Body of pancreas (tissue), 4 donors: ENCODE measurements at places on chromosomes 5 and 9.
A peak's percentile ranks its signal among the peaks of the same experiment; 100 is the strongest.

DNA sequence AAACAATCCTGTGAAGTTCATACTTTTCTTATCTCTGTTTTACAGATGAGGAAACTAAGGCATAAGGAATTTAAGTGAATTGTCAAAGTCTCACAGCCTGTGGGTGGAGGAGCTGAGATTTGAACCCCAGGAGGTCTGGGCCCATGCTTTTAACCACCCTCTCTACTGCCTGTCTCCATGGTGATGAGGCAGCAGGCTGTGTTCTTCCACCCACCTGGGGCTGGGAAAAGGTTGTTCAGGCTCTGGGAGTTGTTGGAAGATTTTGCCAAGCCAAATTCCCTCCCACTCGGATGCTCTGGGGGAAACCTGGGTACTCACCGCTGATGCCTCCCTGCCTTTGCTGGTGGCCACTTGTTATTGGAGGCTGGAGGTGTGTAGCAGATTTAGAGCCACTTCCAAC is 18.3 kb upstream of the SYNPO start:
- peaks cover 67% of the 10 kb centered on the region for H3K4me1 ChIP-seq
- H3K36me3 ChIP-seq: no peaks in the 10 kb centered on the region
- H3K27ac ChIP-seq: no peak overlapping the region
- no peak overlapping the region for H3K4me3 ChIP-seq
- no peaks in the 10 kb centered on the region for H3K27me3 ChIP-seq

- peaks cover 26% of the 10 kb centered on the region for H3K4me1 ChIP-seq
- H3K27me3 ChIP-seq: no peaks in the 10 kb centered on the region
- no peak overlapping the region for H3K27ac ChIP-seq
- H3K4me3 ChIP-seq: no peak overlapping the region
- peak; percentile 72 for DNase-seq
- no peaks in the 10 kb centered on the region for H3K36me3 ChIP-seq
These were observed 174.0 kb downstream of the GDNF start for GRCh38 chr5:37665889-37666288.

DNA sequence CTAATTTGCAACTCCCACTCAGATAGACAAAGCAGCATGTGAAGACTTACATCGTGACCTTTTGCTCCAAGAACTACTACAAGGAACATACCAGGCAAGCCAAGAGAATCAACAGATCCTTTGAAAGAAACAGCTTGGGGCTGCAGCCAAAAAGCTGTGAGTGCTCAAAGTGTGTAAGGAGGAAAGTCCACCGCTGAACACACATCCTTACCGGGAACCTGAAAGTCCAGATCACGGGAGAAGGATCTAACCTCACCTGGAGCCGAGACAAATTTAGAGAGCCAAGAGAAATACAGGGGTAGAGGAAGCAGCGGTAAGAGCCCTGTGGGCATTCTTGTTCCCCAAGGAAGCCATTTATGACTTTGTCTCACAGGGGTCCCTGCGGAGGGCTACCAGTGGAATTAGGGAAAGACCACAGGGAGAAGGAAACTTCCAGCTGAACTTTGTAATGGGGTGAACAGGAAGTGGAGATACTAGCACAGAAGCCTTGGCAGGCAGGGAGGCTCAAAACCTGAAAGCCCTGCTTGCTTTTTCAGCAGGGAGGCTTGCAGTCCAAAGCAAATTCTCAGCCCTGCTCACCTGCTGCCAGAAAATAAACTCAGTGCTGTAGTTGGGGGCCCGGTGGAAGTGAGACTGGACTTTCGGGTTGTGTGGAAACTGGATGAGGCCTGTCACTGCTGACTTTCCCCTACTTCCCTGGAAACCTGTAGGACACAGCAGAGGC is 350.2 kb downstream of the DTWD2 start:
- H3K4me1 ChIP-seq: no peaks in the 10 kb centered on the region
- H3K27me3 ChIP-seq: no peaks in the 10 kb centered on the region
- H3K27ac ChIP-seq: no peak overlapping the region
- H3K36me3 ChIP-seq: no peaks in the 10 kb centered on the region

- H3K4me1 ChIP-seq: no peaks in the 10 kb centered on the region
- peak; percentile 27 for DNase-seq
- no peak overlapping the region for H3K27ac ChIP-seq
- no peaks in the 10 kb centered on the region for H3K36me3 ChIP-seq
These were observed 147.8 kb downstream of the TMEM38B start for GRCh38 chr9:105842023-105842644.

DNA sequence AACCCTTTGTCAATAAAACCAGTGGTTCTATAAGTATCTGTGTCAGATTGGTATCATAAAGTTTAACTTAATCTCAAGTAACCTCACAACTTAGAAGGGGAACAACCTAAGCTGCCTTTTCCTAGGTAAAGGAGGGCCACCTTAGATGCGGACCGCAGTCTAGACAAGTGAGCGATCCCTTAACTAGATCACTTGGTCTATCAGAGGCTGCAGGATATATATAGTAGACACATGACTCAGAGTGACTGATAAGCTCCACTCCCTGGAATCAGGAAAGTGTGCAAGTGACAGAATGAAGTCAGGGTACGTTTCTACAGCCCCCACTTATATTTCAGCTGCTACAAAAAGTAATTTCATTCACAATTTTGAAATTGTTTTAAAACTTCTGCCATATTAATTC is 7.4 kb downstream of the REEP5 start:
- no peak for DNase-seq
- H3K4me1 ChIP-seq: peaks cover 81% of the 10 kb centered on the region
- H3K4me3 ChIP-seq: no peak overlapping the region
- H3K36me3 ChIP-seq: no peaks in the 10 kb centered on the region

DNA sequence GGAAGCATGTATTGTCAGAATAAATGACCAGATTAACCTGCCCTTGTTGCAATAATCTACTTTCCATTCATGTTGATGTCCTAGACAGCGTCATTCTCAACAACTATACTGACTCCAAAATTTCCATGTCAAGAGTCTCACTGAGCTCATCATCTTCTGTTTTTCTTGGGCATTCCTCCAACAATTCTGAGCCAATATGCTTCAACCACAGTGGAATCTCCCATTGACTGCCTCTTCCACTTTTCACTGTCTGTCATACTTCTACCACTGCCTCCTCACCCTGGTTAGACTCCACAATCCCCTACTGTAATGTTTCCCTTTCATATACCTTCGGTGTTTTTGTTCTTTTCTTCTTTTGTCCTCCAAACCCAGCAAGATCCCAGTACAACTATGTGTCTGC is 162.8 kb downstream of the TLE1 start:
- no peak overlapping the region for H3K27ac ChIP-seq
- no peak for DNase-seq
- H3K27me3 ChIP-seq: no peaks in the 10 kb centered on the region
- no peak overlapping the region for H3K4me3 ChIP-seq
- peaks cover 25% of the 10 kb centered on the region for H3K4me1 ChIP-seq
- H3K36me3 ChIP-seq: no peaks in the 10 kb centered on the region

GRCh38 chr5:85614489-85614888 is 1003.3 kb upstream of the COX7C start:
- no peak for DNase-seq
- H3K4me3 ChIP-seq: no peak overlapping the region
- no peaks in the 10 kb centered on the region for H3K4me1 ChIP-seq
- no peaks in the 10 kb centered on the region for H3K36me3 ChIP-seq

GRCh38 chr9:28365728-28366127 is 792.4 kb upstream of the C9orf72 start:
- no peaks in the 10 kb centered on the region for H3K36me3 ChIP-seq
- H3K27me3 ChIP-seq: no peaks in the 10 kb centered on the region
- DNase-seq: no peak
- H3K27ac ChIP-seq: no peak overlapping the region
- no peaks in the 10 kb centered on the region for H3K4me1 ChIP-seq

GRCh38 chr5:143714629-143715028 is 97.3 kb upstream of the HMHB1 start:
- no peak overlapping the region for H3K4me3 ChIP-seq
- DNase-seq: no peak
- no peaks in the 10 kb centered on the region for H3K27me3 ChIP-seq
- H3K4me1 ChIP-seq: no peaks in the 10 kb centered on the region
- no peak overlapping the region for H3K27ac ChIP-seq

- no peaks in the 10 kb centered on the region for H3K27me3 ChIP-seq
- H3K27ac ChIP-seq: no peak overlapping the region
- no peak overlapping the region for H3K4me3 ChIP-seq
- H3K36me3 ChIP-seq: no peaks in the 10 kb centered on the region
These were observed 6.6 kb downstream of the PLPPR1 start for GRCh38 chr9:101035098-101035497.

- no peaks in the 10 kb centered on the region for H3K36me3 ChIP-seq
- H3K4me1 ChIP-seq: peaks cover 7% of the 10 kb centered on the region
- H3K27me3 ChIP-seq: no peaks in the 10 kb centered on the region
These were observed 76.4 kb upstream of the GPR151 start for GRCh38 chr5:146592352-146592751.

GRCh38 chr5:88548136-88548805 is 279.6 kb upstream of the TMEM161B start:
- H3K27me3 ChIP-seq: no peaks in the 10 kb centered on the region
- no peak overlapping the region for H3K27ac ChIP-seq
- no peak for DNase-seq
- H3K4me1 ChIP-seq: no peaks in the 10 kb centered on the region
- no peak overlapping the region for H3K4me3 ChIP-seq

GRCh38 chr5:57028161-57028560 is 76.2 kb upstream of the MIER3 start:
- H3K4me3 ChIP-seq: no peak overlapping the region
- no peak overlapping the region for H3K27ac ChIP-seq
- no peaks in the 10 kb centered on the region for H3K4me1 ChIP-seq
- no peaks in the 10 kb centered on the region for H3K27me3 ChIP-seq

DNA sequence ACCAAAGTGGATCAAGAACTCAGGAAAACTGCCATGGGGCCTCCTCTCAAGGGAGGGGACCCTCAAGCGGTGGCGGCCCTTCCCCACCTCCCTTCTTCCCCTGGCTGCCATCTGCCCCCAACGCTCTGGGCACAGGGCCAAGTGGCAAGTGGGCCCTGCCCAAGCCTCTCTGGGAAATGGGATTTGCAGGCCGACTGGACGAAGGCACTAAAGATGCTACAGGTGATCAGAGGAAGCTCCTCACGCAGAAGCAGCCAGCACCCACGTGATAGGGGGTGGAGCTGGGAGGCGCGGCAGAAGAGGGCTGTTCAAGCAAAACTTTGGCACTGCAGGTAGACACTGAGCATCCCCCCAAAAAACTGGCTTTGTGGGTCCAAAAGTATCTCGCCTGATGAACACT is 52.7 kb upstream of the UBTD2 start:
- no peaks in the 10 kb centered on the region for H3K4me1 ChIP-seq
- DNase-seq: no peak
- no peaks in the 10 kb centered on the region for H3K36me3 ChIP-seq
- H3K4me3 ChIP-seq: no peak overlapping the region
- no peaks in the 10 kb centered on the region for H3K27me3 ChIP-seq

DNA sequence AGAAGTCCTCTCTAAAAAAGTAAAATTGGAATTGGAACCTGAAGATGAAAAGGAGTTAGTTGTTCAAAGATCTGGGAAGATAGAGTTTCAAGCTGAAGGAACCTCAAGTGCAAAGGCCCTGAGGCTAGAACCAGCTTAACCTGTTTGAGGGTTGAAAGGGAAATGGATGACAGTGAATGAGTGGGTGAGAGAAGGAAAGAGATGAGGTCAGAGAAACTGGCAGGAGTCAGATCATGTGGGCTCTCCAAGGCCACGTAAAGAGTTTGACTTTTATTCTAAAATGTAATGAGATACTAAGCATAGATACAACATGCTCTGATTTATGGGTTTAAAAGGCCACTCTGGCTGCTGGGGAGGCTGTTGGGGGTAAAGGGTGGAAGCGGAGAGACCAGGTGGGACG is 2.5 kb upstream of the RAD23B start:
- H3K4me3 ChIP-seq: no peak overlapping the region
- DNase-seq: no peak
- H3K36me3 ChIP-seq: no peaks in the 10 kb centered on the region
- peaks cover 13% of the 10 kb centered on the region for H3K4me1 ChIP-seq
- H3K27me3 ChIP-seq: no peaks in the 10 kb centered on the region

GRCh38 chr5:5665225-5666075 is 243.0 kb downstream of the ICE1 start:
- H3K36me3 ChIP-seq: no peaks in the 10 kb centered on the region
- no peak for DNase-seq
- no peak overlapping the region for H3K4me3 ChIP-seq

GRCh38 chr5:94690778-94691177 is 72.3 kb downstream of the SLF1 start:
- H3K4me1 ChIP-seq: no peaks in the 10 kb centered on the region
- H3K27ac ChIP-seq: no peak overlapping the region
- no peak overlapping the region for H3K4me3 ChIP-seq
- H3K36me3 ChIP-seq: no peaks in the 10 kb centered on the region
- no peak for DNase-seq

DNA sequence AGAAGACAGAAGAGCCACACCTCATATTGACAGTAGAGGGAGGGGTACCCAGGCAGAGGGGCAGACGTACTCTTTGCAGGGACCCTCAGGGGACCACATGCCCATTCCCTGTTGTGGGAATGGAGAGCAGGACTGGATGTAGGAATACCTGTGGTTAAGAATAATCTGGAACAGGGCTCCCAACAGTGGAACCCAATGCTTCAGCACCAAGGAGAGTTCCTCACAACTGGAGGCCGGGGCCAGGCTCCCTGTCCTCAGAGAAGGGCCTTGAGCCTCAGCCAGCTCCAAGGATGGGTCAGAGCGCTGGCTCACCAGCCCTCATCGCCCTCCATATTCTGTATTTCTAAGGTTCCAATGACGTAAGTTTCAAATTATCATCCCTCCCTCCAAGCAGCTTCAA is 7.4 kb upstream of the SHC3 start:
- no peak overlapping the region for H3K4me3 ChIP-seq
- no peak overlapping the region for H3K27ac ChIP-seq
- no peaks in the 10 kb centered on the region for H3K4me1 ChIP-seq
- no peaks in the 10 kb centered on the region for H3K36me3 ChIP-seq
- no peaks in the 10 kb centered on the region for H3K27me3 ChIP-seq

- H3K36me3 ChIP-seq: no peaks in the 10 kb centered on the region
- H3K27me3 ChIP-seq: no peaks in the 10 kb centered on the region
- no peak overlapping the region for H3K27ac ChIP-seq
- H3K4me3 ChIP-seq: no peak overlapping the region
These were observed 92.6 kb downstream of the CHSY3 start for GRCh38 chr5:129996896-129997295.

DNA sequence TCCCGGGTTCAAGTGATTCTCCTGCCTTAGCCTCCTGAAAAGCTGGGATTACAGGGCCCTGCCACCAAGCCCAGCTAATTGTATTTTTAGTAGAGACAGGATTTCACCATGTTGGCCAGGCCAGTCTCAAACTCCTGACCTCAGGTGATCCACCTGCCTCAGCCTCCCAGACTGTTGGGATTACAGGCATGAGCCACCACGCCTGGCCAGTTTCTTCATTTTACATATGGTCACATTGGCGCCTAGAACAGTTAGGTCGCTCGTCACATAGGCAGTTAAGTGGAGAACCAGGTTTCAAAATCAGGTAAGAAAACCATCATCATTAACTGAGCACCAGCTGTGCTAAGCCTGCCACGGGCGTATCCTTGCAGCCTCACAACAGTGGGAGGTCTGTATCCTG is 36.1 kb downstream of the OLFML2A start:
- DNase-seq: no peak
- H3K36me3 ChIP-seq: no peaks in the 10 kb centered on the region
- no peak overlapping the region for H3K4me3 ChIP-seq
- no peak overlapping the region for H3K27ac ChIP-seq
- no peaks in the 10 kb centered on the region for H3K27me3 ChIP-seq
